ENCODE measurements at places on chromosomes 7 and 10.

- DNase-seq, result no peak
Measured at GRCh38 chr10:101644002-101644401, 51.0 kb downstream of the FBXW4 start.

- no peak for DNase-seq
Measured at GRCh38 chr10:127470911-127471310, 78.2 kb upstream of the NPS start.

- no peak for DNase-seq
Measured at GRCh38 chr10:13698217-13698616, 111.5 kb downstream of the PRPF18 start.

- no peak for DNase-seq
Measured at GRCh38 chr7:42580061-42580460, 331.8 kb downstream of the C7orf25 start.

DNA sequence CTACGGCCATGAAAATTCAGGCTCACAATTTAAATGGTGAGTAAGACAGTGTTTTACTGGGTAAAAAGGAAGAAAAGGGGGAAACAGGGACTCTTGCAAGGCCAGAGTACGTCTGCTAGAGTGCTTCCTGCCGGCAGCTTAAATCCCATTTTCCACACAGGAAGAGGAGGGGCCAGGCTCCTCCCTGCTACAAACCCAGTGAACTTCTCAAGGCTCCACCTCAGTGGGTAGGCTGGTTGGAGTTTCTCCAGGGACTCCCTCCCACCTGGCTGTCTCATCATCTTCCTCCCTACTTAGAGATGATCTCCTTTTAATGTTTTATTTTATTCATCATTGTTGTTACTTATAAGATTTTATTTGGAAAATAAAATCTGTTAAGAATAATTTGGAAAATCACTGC lies 62.6 kb upstream of the SEMA3C start:
- DNase-seq, result no peak

DNA sequence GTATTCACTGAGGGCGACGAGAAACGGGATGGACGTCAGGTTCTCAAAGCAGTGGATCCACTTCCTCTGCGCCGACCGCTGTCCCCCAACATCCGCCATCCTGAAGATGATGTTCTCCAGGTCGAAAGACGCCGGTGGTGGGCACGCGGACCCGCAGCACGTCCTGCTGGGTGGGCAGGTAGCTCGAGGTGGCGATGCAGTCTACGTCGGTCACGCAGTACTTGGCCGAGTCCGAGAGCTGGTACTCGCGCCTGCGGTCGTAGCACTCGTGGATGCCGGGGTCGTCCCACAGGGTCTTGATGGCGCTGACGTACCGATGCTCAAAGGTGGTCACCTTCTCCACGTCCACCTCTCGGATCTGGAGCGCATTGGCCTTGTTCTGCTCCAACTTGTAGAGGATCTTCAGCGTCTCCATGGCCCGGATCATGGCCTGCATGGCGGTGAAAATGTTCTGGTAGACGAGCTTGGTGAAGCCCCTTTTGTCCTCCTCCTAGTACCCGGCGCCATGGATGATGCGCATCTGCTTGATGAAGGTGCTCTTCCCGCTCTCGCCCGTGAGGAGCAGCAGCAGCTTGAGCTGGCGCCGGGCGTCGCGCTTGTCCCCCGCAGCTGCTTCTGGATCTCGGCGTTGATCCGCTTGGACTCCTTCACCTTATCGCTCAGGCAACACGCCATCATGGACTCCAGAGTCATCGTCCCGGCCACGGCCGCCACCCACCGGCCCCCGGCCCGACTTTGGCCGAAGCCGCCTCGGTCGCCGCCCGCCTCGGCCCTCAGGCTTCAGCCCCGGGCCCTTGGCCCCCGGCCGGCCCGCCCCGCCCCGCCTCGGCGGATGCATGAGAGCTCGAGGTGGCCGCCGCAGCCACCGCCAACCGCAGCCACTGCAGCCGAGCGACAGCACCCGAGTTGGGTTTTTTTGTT lies 122.9 kb upstream of the KCTD7 start:
- no peak for DNase-seq

DNA sequence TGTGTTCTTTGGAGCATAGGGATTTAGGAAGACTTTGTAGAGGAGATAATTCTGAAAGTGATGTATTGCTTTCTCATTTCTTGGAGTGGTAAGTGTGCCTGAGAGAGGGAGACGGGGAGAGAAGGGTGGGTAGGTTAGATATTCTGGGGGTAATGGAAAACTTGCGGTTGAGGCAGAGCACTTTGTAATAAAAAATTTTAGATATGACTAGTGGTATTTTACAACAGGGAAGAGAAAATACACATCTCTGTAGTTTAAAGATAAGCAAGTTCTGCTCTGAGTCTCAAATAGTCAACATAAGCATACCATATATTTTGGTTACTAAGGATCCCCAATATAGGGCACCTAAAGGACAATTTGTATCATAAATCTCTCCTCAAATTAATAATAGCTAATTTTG lies 6.6 kb downstream of the VPS50 start:
- DNase-seq, result no peak

- DNase-seq, result no peak
Measured at GRCh38 chr7:34057956-34058355, 152.6 kb downstream of the BMPER start.
